Stimulated activated CD8-positive, alpha-beta memory T cell treated with anti-CD3 and anti-CD28 coated beads, Interleukin-7, amount 100 ng/mL, for 24 hours (primary cell): ENCODE measurements at places on chromosomes 5 and 9.

- DNase-seq = no peak
Observed at GRCh38 chr5:127826011-127826410, 122.8 kb downstream of the CCDC192 start.

DNA sequence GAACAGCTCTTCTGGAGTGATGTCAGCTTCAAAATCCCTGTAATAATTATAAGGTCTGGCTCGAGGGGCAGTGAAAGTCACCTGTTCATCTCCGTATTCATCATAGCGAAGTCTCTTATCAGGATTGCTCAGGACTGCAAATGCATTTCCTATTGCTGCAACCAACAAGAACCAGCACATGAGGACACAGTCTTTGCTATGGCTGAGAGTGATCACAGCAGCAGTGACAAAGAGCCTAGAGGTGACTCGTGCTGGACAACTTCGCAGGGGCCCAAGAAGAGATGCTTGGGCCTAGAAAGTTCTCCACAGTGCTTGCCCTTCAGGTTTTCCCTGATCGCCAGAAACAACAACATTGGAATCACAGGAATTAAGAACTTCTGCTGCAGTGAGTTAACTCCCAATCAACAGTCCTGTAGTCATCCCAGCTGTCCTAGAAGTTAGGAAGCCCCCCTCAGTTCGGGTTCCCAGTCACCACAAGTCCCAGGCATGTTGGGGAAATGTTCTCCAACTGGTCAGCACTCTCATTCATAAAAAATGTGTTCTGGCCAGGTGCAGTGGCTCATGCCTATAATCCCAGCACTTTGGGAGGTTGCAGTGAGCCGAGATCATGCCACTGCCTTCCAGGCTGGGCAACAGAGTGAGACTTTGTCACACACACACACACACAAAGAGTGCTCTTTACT lies 13.0 kb downstream of the DNAJC18 start:
- DNase-seq = no peak

DNA sequence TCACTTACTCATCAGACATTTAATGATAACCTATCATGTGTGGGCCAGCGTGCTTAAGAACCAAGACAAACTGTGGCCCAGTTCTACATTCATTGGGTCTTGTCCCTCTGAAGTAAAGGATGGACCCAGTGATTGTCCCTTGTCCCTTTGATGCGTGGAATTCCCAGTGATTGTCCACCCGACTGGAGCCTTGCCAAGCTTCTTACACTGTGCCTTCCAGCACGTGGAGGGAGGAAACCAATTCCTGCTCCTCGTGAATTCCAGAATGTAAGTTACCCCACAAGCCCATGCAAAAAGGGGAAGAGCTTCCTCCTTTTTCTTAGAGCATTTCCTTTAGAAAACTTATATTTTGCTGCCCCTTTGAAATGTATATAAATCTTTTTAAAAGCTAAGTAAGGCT lies 7.9 kb downstream of the CKMT2 start:
- no peak for DNase-seq

DNA sequence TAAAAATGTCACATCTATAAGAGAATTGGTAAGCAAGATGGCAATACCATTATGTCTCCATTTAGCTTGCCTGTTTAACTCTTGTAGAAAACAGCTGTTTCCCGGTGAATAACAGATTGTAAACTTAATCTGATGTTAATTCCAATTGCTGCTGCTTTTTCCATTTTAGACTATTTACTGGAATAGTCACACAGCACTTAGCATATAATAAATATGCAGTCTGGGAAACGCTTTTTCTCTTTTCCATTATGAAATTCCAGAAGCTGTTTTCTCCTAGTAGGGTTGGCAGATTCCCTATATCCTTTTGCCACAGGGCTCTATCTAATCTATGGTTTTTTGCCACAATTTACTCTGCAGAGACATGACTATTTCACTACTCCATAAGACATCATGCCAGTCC lies 148.0 kb downstream of the CEMIP2 start:
- no peak for DNase-seq

- DNase-seq = no peak
Observed at GRCh38 chr5:5770825-5771224, 348.3 kb downstream of the ICE1 start.

DNA sequence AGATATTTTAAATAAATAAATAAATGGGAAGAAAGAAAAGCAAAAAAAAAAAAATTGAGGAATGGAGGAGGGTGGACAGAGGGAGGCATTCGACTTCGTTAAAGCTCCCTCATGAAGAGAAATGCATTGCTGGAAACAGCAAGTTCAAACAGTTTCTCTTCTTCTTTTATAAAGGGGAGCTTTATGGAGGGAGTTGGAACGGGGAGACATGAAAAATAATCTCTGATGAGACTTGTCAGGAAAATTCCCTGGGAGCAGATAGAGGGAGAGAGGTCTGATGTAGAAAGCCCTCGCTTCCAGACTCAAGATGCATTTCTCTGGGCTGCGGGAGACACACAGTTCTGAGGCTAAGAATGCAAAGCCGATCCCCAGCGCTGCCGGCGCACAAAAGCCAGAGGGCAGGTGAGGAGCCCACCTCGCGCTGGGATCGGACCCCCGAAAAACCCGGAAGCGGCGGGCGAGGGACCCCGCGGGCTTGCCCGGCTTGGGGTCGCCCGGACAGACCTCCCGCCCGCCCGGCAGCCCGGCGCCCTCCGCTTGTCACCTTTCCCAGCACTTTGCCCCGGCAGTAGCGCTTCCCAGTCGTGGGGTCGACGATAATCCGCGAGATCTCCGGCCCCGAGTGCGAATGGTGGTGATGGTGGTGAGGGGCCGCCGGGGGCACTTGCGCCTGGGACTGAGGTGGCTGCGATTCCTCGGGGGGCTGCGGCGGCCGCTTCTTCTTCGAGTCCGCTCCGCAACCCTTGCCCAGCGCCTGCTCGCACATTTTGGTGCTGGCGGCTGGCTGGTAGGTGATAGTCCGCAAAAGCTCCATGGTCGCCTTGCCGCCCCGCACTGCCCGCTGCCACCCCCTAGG lies 512 bp downstream of the PLK2 start:
- no peak for DNase-seq

- no peak for DNase-seq
Observed at GRCh38 chr5:132466433-132467286, 23.9 kb downstream of the IRF1 start.

DNA sequence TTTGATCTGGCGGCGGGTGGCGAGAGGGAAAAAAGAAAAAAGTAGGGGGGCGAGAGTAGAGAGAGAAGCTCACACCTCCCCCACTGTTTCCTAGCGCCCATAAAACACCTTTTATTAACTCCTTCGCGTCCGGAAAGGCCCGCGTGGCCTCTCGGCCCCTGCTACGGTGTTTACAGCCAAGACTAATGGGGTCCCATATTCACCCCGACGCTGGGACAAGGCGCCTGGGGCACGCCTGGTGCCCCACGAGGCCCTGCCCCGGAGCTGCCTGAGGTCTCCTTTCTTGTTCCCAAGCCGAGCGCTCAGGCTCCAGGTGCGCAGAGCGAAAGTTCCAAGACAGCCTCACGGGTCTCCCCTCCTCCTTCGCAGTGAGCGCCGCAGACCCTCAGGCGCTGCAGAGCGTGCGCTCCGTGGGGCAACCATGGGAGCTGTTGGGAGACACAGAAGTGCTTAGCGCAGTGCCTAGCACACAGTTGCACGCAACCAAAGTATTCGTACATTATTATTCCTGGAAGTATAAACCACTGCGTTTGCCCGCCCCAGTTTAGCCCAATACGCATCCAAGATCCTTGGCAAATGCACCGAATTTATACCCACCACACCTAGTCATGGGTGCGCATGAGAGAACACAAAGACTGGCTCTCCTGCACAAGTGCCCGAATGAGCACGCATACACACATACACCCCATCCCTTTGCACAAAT lies 4.3 kb downstream of the HAND1 start:
- no peak for DNase-seq

- DNase-seq = no peak
Observed at GRCh38 chr5:122702524-122702875, 72.4 kb upstream of the SNX2 start.

DNA sequence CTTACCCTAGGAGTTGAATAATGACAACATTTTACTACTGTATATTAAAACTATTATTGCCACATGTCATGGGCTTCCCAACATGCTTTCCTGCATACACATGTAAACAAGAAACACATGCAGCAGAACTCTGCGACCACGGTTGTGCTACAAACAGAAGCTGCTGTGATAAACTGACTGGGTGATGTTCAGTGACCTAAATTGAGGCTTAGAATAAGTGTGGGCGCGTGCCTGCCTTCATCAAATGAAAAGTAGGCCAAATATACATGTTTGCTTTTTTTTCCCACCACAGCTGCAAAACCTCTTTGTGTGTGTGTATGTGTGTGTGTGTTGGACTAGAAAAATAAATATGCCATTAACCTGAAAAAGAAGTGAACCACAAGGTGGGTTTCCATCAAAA lies 1202.1 kb downstream of the PTPRD start:
- DNase-seq = no peak

- DNase-seq = no peak
Observed at GRCh38 chr9:12232836-12233235, 460.3 kb upstream of the TYRP1 start.

DNA sequence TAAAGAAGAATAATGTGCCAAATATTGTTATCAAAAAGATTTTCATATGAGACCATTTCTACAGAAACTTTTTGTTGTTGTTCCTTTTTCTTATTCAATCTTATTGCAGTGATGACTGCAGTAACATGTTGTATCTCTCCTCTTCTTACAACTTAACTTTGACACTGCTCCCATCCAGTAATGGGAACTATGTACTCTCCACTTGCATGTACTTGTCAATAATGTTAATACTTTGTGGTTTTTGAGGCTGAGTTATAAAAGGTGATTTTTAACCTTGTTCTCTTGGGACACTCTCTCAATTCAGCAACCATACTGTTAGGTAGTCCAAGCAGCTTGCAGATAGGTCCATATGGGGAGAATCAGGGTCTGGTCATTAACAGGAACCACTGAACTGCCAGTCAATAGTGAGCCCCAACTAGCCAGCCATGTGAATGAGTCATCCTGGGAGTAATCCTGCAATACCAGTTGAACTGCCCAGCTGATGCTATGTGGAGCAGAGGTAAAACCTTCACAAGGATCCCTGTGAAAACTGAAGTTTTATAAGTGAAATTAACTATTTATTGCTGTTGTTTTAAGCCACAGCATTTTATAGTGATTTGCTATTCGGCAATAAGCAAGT lies 199.6 kb upstream of the DAB2 start:
- no peak for DNase-seq

GRCh38 chr5:109693535-109694400 lies 4.0 kb downstream of the MAN2A1 start:
- DNase-seq = no peak

DNA sequence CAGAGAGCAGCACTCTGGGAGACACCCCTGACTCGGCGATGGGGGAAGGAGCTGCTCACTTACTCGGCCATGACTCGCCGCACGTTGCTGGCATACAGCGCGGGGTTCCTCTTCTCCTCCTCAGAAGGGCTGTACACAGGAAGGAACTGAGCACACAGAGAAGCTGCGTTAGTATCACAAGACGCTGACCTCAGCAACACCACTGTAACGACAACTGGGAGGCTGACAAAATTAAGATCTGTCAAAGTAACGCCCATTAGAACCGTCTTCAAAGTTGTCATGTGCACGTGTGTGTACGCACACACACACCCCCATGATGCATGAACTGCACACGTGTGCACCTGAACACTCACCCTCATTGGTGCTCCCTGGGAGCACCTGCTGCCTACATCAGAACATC lies 32.1 kb upstream of the SLC6A3 start:
- no peak for DNase-seq

DNA sequence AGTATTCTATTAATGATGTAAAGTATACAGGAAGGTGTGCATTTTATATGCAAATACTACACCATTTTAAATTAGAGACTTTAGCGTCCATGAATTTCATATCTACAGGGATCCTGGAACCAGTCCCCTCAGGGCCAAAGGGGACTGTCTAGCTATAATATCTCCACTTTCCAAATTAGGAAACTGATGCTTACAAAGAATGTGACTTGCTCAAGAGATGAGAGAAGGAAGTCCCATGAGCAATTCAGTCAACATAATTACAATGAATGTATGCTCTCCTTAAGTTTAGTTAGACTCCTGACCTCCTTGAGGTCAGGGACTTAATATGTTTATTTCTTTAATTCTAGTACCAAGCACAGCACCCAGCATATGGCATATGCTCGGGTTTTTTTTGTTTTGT lies 23.7 kb downstream of the NIPBL start:
- DNase-seq = no peak

- no peak for DNase-seq
Observed at GRCh38 chr5:176519810-176520720, 17.1 kb downstream of the RNF44 start.

- no peak for DNase-seq
Observed at GRCh38 chr9:104905153-104905901, 22.6 kb downstream of the ABCA1 start.

- no peak for DNase-seq
Observed at GRCh38 chr5:11148810-11149539, 387.9 kb upstream of the DAP start.

DNA sequence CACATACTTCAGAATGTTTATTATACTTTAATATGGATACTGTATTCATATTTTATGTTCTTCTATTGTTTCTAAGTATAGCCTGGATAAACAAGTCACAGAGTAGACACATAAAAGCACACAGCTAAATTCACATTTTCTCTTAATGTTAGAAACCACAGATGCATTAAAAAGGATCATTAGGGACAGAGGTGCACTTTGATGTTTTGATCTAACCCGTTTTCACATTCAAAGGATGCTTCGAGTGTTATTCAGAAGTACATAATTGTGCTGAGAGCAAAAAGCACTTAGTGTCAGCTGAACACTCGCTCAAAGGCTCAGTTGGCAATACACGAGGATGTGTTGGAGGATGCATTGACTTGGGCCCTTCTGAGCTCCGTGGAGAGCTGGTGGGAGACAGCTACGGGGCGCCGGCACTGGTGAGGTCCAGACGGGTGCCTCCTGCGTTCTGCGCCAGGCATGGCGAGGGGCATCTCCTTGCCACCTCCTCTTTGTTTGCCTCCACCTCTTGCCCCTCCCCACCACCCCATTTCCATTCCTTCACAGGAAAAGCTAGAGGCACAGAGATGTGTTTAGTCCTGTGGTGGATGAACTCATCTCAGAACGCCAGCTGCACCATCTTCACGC lies 35.5 kb downstream of the MED10 start:
- DNase-seq = no peak

DNA sequence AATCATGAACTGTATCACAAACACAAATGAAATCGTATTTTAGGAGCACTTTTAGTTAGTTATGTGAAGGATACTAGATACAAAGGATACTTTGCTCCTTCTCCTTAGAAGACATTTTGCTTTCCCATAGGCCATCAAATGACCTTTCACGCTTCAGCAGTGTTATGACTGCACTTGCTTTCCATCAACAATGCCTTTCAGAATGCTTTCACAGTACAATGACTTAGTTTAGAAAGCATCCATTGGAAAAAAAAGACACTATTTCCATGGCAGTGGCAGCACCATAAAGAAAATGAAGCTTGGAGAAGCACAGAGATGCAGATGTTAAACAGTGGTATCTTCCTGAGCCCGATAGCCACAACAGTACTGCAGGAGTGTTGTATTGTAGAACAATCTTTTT lies 203.9 kb downstream of the PCSK1 start:
- no peak for DNase-seq

GRCh38 chr9:106862821-106863720 lies at the start of gene ZNF462:
ZNF462 (plus strand) TSS chr9:106863166; CDS start chr9:106923384, 60,218 bp downstream.
- DNase-seq = no peak
